ENCODE measurements at places on chromosomes 16 and 17.

- DNase-seq: no peak
Measured at GRCh38 chr17:68231541-68231940, 16.3 kb upstream of the AMZ2 start.

DNA sequence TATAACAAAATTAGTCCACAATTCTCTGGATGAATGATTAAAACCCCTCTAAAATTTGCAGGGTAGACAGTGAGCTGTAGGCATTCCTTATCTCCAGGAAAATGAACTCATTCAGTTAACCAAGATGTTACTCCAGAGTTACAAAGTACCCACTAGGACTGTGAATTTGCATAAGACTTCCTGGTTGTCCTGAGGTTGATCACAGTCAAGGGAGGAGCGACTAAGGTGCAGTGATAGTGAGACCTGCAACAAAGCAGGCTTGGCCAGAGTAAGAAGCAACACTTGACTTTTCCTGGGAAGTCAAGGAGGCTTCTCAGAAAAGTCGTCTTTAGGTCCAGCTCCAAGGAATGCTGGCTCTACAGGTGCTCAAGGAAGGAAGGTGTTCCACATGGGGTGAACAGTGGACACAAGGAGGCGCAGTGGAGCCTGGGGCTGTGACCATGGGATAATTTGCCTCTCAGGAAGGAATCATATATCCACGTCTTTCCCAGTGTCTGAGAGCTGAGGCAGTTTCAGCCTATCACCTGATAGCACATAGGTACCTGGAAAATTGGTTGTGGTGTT is 821.1 kb upstream of the EEF2KMT start:
- no peak for DNase-seq

DNA sequence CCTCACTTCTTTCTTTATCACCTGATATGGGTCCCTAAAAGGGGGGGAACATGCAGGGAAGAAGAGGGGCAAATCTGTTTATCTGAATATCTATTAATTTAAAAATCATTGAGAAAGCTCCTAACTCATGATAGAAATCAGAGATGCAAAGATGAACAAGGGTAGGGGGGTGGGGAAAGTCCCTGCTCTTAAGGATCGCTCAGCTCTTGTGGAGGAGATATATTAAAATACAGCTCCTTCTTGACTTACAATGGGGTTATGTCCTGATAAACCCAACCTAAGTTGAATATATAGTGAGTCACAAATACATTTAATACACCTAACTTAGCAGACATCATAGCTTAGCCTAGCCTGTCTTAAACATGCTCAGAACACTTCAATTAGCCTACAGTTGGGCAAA is 237.5 kb downstream of the MAF start:
- DNase-seq: no peak

DNA sequence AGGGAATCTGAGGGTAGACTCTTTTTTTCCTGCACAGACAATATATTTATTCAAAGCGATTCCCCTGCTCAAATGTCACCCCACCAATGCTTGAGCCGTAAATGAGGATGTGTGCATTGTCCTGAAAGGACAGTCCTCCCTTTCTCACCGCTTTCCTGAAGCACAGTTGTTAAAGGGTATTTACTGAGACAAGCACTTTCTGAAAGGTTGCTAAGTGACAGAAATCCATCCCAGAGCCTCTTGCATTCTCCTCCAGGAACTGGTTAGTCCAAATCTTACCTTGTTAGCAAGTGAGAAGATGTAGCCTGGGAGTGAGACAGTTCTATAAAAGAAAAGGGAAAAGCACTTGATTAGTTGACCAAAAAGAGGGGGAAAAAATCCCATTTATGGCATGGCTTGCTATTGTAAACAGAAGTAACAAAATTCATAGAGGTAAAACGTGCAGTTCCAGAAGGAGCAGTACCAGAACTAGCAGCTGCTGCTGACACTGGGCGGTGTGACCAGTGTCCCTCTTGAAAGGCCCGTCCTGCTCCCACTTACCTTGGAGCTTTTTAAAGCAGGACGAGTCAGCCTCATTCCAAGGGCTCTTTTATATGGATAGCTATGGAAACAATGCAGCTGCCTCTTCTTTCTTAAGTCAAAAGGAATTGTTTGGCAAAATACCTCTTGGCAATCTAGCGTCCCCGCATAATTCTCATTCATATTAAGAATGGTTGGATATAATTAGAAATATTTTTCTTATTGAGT is at the start of gene MYH2:
TSS of gene MYH2 (minus strand) at position 563 of the 747 bp plus-strand sequence. CDS start 1,738 bp downstream, outside the sequence.
- DNase-seq: no peak

DNA sequence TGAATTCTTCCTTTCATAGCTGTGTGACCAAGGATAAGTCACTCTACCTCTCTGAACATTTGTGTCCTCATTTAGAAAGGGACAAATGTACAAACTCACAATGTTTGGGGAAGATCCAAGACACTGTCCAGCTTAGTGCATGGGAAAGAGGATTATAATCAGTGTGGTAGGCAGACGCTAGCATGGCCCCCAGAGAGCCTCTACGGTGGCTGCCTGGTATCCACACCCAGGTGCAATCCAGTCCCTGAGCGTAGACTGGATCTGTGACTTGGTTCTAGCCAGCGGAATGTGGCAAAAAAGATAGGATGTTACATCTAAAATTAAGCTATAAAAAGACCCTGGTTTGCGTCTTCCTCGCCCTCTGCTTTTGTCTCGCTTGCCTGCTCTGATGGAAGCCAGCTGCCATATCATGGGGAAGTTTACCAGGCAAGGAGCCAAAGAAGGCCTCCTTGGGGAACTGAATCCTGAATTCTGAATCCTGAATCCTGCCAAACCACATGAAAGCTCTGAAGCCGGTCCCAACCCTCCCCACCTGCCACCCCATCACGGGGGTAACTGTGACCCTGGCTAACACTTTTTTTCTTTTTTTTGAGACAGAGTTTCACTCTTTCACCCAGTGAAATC is 51.7 kb downstream of the PLXDC1 start:
- peak; percentile 27 for DNase-seq

- no peak for DNase-seq
Measured at GRCh38 chr17:78888941-78889518, 14.0 kb downstream of the CEP295NL start.

DNA sequence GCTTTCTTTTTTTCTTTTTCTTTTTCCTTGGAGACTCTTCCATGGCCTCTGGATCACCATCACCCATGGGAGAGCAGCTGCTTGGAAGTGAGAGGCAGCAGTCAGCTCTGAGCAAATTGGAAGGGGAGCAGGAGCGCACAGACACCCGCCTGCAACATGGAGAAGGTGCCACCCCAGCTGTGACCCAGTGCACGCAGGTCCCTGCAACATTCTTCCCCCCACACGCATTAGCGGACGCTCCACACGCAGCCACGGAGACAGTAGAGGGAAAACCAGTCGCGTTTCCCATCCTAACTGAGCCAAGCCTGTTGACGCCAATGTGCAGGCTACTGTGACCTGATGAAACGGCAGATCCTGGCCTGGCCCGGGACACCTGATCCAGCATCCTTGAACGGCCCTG is 20.4 kb upstream of the CYTH1 start:
- DNase-seq: no peak

- DNase-seq: no peak
Measured at GRCh38 chr17:47763913-47764582, 31.0 kb downstream of the TBX21 start.

- DNase-seq: no peak
Measured at GRCh38 chr16:8961811-8962390, 1.8 kb downstream of the USP7 start.

DNA sequence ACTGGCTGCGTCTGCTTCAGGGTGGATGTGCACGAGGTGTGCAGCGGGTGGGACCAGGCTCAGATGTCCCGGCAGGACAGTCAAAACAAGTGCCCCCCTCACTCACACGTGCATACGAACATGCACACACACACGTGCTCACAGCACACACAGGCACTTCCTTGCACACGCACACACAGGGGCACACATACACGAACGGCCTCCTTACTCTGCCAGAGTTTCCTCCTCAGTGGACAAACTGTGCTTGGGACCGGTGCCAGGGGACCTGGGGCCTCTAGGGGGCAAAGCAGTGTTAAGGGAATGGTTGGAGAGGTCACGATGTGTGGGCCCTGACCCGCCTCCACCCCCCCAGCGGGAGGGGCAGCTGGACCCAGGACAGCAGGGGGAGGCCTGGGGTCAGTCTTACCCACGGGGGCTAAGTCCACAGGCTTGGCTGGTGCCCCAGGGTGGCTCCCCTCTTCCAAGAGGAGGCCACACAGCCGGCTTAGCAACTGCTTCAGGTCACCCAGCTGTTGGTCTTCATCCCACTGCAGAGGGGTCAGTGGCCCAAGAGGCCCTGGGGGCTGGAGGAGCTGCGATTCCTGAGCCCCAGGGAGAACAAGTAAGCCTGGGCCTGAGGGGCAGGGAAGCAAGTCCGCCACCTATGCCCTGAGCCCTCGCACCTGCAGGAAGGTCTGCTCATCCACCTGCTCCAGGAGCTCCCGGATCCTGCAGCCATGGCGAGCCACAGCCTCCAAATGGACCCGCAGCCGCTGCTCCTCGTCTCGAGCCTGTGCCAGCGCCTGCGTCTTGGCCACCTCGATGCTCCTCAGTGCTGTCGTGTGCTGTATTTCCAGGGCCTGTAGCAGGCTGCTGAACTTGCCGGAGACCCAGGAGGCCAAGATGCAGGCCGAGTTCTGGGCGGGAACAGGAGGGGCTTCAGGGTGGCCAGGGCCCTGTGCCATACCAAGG is 4.9 kb downstream of the TRIM65 start:
- DNase-seq: no peak

DNA sequence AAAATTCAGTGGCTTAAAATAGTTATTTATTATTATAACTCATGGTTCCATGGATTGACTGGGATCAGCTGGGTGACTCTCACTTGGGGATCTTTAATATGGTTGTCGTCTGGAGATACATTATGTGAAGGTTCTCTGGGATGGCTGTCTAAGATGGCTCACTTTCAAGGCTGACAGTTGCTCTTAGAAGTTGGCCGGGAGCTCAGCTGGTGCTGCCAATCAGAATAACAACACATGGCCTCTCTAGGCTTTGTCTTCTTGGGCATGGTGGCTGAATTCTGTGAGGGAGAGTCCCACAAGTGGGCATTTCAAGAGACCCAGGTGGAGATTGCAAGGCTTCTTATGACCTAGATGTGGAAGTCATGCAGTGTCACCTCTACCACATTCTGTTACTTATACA is 269.7 kb downstream of the CA10 start:
- DNase-seq: no peak

DNA sequence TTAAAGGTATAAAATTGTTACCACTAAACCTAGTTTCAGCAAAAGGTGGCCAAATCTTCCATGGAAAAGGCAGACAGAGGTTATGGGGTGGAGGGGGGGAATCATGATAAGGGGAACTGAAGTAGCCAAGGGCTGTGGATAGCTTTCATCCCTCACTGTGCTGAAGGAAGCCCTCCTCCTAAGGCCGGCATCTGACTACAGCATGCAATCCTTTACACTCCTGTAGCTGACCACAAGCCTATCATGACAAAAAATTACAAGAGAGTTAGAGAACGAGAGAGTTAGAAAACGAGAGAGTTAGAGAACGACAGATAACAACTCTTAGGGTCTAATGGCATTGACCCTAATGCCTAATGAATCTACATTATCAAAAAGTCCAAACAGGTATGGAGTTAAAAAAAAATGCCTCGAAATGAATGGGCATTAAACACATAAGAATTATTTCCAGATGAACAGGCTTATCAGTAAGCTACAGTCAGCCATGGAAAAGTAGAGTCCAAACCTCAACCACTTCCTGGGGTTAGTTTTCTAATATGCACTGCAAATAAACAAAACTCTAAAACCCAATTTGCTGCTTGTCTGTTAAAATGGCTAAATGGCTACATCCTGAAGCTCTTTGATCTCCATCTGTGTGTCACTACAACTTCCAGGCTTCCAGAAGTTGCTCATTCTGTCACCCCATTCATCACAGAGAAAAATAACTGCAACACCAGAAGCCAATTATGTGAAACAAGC is 29.7 kb downstream of the DUSP14 start:
- no peak for DNase-seq

DNA sequence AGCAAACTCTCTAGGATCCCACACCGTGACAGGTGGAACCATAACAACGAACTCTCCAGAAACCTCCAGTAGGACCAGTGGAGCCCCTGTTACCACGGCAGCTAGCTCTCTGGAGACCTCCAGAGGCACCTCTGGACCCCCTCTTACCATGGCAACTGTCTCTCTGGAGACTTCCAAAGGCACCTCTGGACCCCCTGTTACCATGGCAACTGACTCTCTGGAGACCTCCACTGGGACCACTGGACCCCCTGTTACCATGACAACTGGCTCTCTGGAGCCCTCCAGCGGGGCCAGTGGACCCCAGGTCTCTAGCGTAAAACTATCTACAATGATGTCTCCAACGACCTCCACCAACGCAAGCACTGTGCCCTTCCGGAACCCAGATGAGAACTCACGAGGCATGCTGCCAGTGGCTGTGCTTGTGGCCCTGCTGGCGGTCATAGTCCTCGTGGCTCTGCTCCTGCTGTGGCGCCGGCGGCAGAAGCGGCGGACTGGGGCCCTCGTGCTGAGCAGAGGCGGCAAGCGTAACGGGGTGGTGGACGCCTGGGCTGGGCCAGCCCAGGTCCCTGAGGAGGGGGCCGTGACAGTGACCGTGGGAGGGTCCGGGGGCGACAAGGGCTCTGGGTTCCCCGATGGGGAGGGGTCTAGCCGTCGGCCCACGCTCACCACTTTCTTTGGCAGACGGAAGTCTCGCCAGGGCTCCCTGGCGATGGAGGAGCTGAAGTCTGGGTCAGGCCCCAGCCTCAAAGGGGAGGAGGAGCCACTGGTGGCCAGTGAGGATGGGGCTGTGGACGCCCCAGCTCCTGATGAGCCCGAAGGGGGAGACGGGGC is 1.3 kb downstream of the SPN start:
- DNase-seq: no peak

DNA sequence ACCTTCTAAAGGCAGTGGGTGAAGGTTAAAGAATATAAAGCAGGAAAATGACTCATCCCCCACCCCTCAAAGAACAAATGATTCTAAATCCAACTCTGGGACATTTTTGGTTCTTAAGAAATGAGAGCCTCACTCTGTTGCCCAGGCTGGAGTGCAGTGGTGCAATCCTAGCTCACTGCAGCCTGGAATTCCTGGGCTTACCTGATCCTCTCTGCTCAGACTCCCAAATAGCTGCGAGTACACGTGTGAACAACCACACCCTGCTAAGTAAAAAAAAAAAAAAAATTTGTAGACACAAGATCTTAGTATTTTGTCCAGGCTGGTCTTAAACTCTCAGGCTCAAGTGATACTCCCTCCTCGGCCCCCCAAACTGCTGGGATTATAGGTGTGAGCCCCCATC is 298.8 kb upstream of the MAF start:
- DNase-seq: no peak

DNA sequence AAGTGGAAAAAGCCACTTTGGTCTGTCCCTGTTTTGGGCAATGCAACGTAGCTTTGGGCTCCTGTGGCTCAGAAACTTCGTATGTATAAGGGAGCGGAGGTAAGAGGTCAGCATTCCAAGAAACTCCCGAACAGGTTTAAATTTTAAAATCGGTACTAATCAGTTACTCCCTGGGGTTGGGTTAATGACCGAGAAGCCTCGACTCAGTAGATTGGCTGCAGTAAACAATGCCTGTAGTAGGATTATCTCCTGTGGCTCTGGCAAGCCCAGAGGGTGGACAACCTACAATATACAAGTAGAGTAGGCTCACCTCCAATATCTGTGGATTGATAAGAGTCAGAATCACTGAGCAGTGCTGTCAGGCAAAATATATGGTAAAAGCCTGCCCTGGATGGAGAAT is 1.6 kb upstream of the GNA13 start:
- no peak for DNase-seq

- DNase-seq: no peak
Measured at GRCh38 chr17:60163108-60163784, 13.5 kb downstream of the CA4 start.

GRCh38 chr17:1050246-1050995 is 53.5 kb downstream of the TIMM22 start:
- no peak for DNase-seq
